ENCODE measurements at places on chromosomes 6 and 20.

- DNase-seq = no peak
Measured at GRCh38 chr6:1503811-1504210, 105.9 kb upstream of the FOXC1 start.

- DNase-seq = no peak
Measured at GRCh38 chr6:111210194-111210728, 123.0 kb downstream of the SLC16A10 start.

GRCh38 chr6:111449129-111449528 is 33.9 kb downstream of the REV3L start:
- no peak for DNase-seq

DNA sequence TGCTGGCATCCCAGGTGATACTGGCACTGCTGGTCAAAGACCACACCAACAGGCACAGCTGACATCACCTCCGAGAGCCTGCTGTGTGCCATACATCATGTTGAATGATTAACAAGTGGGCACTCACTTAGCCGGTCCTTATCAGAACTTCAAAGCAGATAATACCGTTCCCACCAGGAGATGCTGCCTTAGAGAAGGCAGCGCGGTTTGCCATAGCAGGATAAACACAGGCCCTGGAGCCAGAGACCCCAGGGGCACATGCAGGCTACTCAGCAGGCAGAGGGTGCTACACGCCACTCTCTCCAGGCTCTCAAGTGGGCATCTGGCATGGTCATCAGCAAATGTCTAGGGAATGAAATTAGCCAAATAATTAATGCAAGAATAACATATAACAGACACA is 86.5 kb upstream of the CST7 start:
- no peak for DNase-seq

GRCh38 chr6:28558629-28559028 is 32.9 kb downstream of the GPX5 start:
- DNase-seq = no peak

- no peak for DNase-seq
Measured at GRCh38 chr6:106475284-106475683, 114.8 kb downstream of the CRYBG1 start.

DNA sequence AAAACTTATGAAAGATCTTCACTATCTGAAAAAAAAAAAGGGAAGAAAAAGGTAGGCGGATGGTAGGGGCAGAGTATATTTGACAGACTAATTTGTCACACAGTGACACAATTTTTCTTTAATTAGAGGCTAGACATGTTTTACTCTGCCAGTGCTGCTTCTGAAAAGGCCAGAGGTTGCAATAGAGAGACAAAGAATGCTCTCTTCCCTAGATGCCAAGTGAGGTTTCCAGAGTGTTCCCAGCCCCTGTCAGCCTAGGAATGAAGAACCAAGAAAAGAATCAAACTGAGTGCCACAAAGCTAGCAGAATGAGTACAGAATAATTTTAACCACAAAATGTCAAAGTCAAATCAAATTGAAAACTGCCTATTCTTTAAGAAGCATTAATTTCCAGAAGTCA is 13.0 kb downstream of the PNISR start:
- no peak for DNase-seq

DNA sequence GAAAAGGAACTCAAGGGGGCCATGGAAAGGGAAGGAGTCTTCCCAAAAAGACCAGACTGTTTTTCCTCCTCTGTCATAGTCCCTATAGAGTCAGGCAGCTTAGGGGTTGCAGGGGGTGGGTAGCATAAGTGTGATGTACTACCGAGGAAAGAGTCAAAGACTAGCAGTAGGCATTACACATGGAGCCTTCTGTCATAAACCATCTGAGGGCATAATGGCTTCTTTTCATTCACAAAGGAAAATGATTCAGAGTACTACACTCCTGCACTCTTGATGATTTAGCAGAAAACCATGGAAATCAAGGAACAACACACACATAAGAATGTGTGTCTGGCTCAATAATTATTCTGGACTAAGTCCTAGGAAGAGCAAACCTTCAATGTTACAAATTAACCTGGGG is 14.9 kb downstream of the PLN start:
- DNase-seq = no peak

DNA sequence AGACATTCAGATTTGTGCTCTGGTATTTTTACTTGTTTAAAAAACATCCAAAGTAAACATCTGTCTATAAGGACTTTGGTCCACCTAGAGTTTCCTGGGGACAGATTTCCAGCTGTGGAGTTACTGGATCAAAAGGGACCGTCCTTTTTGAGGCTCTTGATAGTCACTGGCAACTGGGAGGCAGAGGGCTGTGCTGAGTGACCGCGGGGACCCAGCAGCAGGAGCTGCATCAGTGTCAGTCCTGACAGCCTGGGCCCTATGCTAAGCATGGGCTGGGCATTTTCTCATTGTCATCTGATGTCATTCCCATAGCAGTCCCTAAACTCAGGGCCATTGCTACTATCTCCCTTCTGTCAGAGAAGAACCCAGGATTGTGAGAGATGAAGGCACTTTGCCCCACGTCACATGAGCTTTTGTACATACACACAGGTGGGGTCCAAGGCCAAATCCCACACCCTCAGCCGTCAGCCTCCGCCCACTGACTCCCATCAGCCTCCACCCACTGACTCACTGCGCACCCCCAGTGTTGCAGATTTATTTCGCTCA is 293.8 kb downstream of the TAF4 start:
- no peak for DNase-seq

DNA sequence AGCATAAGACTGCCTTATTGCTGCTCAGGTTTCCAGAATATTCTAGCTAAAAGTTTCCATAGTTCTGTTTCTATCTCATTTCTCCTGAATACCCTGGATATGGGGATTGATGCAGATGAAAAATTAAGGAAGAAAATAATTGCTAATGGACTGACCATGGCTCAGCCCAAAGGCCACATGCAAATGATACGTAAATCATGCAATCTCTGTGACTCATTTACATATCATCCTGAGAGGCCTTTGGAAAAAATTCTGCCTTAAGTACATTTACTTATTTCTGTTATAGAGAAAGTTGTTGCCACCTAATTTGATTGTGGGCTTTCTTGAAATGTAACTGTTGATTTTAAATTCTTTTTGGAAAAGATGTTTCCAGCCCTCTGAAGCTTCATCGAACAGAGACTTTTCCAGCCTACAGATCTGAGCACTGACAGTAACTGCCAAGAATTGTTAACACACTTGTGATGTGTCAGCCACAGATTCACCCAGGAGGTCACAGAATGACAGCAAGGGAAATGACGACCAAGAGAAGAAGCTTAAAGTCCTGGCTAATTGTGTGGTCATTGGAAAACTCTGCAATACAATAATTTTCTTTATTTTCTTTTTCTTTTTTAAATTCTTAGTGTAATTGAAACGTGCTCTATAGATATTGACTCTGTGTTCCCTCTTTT is 174.8 kb downstream of the DOK5 start:
- DNase-seq = no peak

GRCh38 chr20:57829805-57830514 is 120.1 kb upstream of the PMEPA1 start:
- DNase-seq = no peak

DNA sequence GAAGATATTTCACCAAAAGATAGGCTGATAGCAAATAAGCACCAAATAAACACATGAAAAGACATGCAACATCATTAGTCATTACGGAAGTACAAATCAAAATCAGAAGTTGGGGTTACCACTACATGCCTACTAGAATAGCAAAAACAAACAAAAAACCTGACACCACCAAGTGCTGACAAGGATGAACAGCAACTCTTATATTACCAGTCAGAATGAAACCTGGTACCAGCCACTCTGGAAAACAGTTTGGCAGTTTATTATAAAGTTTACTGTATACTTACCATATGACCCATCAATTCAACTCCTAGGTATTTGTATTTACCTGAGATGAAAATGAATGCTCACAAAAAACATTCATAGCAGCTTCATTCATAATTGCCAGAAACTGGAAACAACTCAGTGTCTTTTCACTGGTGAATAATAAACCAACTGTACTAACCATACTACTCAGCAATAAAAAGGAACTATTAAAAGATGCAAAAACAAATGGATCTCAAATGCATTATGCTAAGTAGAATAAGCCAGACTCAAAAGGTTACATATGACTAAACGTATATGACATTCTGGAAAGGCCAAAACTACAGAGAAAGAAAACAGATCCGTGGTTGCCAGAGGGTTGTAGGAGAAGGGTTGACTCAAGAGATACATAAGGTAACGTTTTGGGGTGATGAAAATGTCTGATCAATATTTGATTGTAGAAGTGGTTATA is 33.0 kb downstream of the NUP153 start:
- DNase-seq = no peak

DNA sequence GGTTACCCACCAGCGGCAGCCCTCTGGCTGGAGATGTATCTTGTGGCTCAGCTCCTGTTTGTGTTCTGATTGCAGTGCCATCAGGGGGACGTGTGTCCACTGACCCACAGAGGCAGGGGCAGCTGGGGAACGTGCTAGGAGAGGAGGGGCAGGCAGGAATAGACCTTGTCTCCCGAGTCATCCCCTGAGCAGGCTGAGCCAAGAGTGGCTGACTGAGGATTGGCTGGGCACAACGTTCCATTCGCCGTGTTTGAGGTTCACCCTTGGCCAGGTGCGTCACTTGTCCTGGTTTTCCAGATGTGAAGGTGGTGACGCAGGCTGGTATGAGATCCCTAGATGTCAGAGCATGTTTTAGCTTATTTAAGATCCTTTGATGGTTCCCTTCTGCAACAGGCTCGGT is 57.7 kb downstream of the ADNP start:
- DNase-seq = no peak

GRCh38 chr6:161228921-161229591 is 44.8 kb downstream of the AGPAT4 start:
- DNase-seq = no peak

DNA sequence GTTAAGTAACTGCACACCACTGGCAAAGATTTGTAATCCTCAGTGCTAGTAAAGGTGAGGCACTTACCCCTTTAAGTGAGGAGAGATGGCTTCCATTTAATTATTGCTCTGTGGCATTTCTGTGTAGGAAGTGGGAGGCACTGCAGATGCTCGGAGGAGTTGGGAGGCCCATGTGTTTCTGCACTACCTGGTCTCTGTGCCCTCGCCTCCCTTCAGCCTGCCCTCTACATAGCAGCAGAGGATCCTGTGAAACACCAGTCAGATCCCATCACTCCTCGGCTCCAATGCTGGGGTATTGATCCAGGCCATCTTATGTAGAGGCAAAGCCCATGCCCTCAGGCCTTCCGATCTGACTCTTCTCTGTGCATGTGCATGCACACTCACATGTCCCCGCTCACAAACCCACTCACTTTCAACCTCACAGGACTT is 67.0 kb downstream of the SLX4IP start:
- DNase-seq = no peak

- DNase-seq = no peak
Measured at GRCh38 chr6:46606338-46606737, 46.3 kb downstream of the CYP39A1 start.

DNA sequence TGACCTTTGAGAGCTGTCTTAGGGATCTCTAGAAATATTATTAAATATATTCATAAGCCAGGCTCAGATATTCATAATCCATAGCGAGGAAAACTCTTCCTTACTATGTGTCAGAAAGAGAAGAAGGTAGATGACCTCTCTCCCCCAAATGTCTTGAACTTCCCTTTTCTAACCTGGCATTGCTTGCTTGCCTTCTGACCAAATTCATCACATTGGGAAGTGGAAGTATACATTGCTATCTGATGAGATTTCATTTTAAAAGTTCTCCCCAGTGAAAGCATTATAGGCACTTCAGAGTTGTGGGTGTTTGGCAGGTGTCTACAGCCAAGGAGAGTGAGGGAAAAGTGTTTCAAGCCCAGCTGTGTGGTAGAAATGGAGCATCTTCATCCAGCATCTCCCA is 197.3 kb downstream of the ZFAND3 start:
- no peak for DNase-seq

DNA sequence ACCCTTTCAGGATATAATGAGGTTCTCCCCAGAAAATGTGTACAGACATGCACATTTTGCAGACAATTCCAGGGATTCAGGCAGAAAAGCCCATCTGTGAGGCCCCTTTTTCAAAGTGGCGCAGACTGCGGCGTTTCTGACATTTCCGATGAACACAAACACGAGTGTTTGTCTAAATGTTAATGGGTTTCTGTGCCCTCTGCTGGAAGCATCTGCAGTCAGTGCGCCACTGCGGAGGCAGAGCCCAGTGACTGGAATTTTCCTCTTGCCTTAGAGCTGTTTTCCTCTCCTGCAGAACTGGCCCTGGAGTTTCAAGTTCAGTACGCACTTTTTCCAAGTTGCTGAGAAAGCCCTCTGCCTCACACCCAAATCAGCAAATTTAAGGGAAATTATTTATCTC is 15.3 kb downstream of the ANKRD60 start:
- no peak for DNase-seq

DNA sequence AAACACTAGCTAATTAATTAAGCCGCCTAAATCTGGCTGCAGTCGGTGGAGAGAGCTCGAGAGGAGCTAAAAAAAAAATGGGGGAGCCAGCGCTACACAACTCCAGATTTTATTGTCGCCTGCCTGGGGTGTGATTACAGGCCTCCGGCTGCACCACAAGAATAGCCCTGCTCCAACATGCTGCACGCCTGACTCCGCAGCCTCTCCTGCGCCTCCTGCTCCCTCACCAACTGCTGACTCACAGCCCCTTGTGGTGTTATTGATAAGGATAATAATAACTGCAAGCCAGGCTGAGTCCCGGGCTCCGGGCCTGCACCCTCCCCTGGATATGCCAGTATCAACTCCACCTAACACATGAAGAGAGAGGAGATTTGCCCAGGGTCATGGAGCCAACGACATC is 16.8 kb downstream of the SIRPA start:
- DNase-seq = no peak

DNA sequence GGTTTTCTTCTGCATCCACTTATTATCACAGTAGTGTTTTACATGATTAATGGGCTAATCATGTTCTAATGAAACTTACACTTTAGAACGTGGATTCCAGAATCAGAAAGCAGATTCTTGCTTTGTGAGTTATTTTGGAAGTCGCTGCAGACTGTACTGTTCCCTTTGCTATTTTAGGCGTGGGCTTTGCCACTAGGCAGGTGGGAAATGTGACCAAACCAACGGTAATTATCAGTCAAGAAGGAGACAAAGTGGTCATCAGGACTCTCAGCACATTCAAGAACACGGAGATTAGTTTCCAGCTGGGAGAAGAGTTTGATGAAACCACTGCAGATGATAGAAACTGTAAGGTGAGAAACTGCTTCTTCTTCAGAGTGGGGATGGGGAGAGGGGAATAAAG is 598 bp downstream of the FABP7 start:
- DNase-seq = no peak

GRCh38 chr20:61864481-61864880 is 201.2 kb downstream of the TAF4 start:
- DNase-seq = no peak

- no peak for DNase-seq
Measured at GRCh38 chr6:107625264-107625663, 135.3 kb downstream of the SOBP start.
